ENCODE measurements at places on chromosomes 5 and 9.

- no peak for DNase-seq
- no peak overlapping the region for H3K27ac ChIP-seq
- H3K36me3 ChIP-seq = no peaks in the 10 kb centered on the region
- H3K27me3 ChIP-seq = no peaks in the 10 kb centered on the region
- no peak overlapping the region for H3K4me3 ChIP-seq
Measured at GRCh38 chr9:27468462-27469110, 55.5 kb upstream of the IFNK start.

- no peaks in the 10 kb centered on the region for H3K4me1 ChIP-seq
- no peak overlapping the region for H3K27ac ChIP-seq
- DNase-seq = no peak
- peaks cover 2% of the 10 kb centered on the region for H3K36me3 ChIP-seq
- no peak overlapping the region for H3K4me3 ChIP-seq
- peaks cover 80% of the 10 kb centered on the region for H3K27me3 ChIP-seq
Measured at GRCh38 chr5:73280821-73281746, 108.1 kb downstream of the TMEM174 start.

- no peak overlapping the region for H3K4me3 ChIP-seq
- H3K27ac ChIP-seq = no peak overlapping the region
- H3K4me1 ChIP-seq = no peaks in the 10 kb centered on the region
- peaks cover 23% of the 10 kb centered on the region for H3K27me3 ChIP-seq
Measured at GRCh38 chr9:76876098-76876497, 29.8 kb downstream of the PRUNE2 start.

DNA sequence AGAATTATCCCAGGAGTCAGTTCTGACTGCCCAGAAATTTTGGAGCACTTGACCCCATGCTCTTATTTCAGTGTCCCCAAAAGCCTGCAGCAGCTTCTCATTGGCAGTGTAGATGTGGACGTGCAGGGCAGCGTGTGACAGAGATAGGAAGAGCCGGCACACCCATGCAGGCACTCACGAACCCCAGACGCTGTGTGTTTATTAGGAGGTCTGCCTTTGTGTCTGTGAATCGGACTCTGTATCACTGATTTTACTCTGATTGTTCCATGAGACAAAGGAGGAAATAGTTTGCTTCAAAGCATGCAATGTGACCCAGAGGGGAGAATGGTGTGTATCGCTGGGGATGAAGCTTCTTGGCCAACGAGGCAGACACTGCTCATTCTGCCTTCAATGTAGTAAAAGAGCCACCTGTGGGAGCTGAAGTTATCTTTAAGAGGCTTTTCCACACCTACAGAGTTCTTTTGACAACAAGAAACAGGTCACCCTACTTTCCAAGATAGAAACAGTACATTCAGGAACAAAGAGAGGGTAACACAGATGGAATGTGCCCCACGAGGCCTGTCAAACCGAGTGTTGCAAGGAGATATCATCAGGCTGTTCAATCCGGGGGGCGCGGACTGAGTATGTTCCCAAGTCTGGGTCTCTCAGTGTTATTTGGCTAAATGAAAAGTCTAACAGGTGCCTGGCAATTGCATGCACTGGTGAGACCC is 224.0 kb downstream of the NTRK2 start:
- no peaks in the 10 kb centered on the region for H3K36me3 ChIP-seq
- H3K27ac ChIP-seq = no peak overlapping the region
- DNase-seq = no peak

- H3K4me1 ChIP-seq = no peaks in the 10 kb centered on the region
- no peak overlapping the region for H3K27ac ChIP-seq
- no peak overlapping the region for H3K4me3 ChIP-seq
- H3K27me3 ChIP-seq = peaks cover 14% of the 10 kb centered on the region
- DNase-seq = no peak
Measured at GRCh38 chr9:130672466-130672865, 8.1 kb downstream of the PRDM12 start.

DNA sequence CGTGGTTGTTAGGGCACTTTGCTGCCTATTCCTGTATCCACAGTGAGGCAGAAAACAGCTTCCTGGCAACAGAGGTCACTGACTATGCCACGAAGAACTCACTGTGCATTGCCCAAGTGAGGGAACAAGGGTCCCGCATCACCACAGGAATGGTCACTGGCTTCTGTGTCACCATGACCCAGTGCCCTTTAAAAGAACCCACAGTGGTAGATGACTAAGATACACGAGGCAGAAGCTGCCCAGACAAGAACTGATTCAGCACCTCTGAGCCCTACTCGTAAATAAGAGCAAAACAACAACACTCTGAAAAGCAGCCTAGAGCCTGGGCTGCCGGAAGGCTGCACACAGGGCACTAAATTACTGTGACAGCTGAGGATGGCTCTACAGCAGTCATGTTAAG is 236.6 kb upstream of the RASEF start:
- H3K4me1 ChIP-seq = no peaks in the 10 kb centered on the region
- H3K4me3 ChIP-seq = no peak overlapping the region

Data from central memory CD8-positive, alpha-beta T cell (primary cell).